ENCODE measurements at places on chromosomes 7 and 10.

GRCh38 chr7:13257661-13258060 lies 570.2 kb downstream of the ARL4A start:
- DNase-seq = no peak

DNA sequence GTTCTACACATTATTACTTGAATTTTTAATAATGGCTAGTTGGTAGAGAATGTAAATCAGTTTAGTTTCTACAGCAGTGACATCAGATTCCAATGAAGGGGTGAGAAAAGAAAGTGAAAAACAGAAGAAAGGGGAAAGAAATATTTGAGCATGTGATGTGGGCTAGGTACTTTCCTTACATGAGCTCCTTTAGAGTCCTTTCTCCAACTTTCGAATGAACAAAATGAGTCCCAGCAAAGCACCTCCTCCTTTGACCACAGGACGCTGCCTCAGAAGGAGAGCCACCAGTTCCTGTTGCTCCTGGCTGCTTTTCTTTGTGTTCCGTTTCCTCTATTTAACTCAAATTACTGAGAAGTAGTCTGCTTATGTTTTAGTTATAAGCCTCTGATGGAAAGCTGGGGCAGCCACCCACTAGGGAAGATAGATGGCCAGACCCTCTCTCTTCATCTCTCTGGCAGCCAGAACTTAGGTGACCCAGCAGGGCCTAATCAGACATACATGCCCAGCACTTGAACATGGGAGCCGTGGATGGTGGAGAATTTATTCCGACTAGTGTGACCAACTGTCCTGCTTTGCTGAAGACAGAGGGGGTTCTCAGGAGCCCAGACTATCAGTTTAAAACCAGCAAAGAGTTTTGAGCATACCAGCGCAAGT lies 82.4 kb upstream of the NME8 start:
- no peak for DNase-seq

DNA sequence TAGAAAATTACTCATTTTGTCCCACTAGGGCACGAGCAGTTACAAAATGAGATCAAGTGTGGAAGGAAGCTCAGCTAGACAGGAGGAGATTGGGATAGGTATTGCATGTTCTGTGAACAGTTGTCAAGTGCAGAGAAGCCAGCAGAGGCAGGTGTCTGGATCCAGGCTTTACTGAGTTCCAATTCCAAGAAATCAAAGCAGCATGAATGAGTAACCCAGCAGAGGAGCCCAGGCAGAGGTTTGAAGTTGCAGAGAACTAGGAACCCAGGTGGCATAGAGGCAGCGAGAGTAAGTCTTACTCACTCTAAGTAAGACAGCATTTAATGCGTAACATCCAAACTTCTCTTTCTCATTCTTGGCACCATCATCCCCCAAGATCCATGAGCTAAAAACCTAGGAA lies 11.8 kb downstream of the MRC1 start:
- no peak for DNase-seq

- no peak for DNase-seq
Observed at GRCh38 chr7:98267303-98267702, 14.2 kb upstream of the BRI3 start.

DNA sequence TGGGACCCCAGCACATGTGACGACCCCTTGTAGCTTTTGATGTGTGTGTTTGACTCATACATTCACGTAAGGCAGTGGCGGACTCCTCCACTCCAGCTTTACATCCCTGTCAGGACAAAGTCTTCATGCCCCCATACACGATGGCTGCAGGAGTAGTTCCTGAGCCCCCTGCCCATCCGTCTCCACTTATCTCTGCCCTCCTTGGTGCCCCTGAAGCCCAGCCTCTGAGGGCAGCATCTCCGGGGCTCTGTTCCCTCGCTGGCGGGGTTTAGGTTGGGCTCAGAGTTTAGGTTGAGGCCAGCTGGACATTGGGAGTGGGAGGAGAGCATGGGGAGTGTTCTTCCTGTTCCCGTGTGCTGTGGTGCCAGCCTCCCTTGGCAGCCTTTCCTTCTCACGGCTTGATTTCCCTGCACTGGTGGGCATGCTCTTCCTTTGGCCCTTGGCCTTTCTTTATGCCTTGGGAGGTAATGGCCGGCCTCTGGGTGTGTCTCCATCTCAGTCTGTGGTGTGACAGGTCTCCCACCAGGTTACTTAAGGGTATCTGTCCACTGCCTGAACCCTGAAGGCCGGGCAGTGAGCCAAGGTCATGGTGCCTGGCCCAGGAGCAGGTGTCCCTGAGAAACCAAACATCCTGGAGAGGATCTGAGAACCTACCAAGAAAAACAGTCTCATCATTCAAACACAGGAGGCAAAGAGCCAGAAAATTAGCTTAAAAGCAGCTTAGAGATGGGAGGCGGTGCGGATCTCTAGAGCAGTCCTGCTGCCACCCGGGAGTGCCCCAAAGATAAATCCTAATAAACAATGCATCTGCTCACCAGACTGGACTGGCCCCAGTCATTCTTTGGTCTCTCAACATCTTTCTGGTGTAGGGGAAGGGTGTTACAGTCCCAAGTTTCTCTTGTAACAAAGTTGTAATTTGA lies 85.5 kb downstream of the GLRX3 start:
- no peak for DNase-seq

GRCh38 chr10:133307776-133308420 lies 774 bp downstream of the TUBGCP2 start:
- peak; percentile 90 for DNase-seq

GRCh38 chr10:132391676-132392020 lies 5.4 kb upstream of the PWWP2B start:
- no peak for DNase-seq

Measured in NAMALWA (cell line).